ENCODE measurements at places on chromosomes 11 and 22.

- no peak for DNase-seq
These were observed 1.2 kb downstream of the GAS2L1 start for GRCh38 chr22:29307596-29308147.

- no peak for DNase-seq
These were observed 1271.5 kb downstream of the BRD1 start for GRCh38 chr22:48556222-48556621.

DNA sequence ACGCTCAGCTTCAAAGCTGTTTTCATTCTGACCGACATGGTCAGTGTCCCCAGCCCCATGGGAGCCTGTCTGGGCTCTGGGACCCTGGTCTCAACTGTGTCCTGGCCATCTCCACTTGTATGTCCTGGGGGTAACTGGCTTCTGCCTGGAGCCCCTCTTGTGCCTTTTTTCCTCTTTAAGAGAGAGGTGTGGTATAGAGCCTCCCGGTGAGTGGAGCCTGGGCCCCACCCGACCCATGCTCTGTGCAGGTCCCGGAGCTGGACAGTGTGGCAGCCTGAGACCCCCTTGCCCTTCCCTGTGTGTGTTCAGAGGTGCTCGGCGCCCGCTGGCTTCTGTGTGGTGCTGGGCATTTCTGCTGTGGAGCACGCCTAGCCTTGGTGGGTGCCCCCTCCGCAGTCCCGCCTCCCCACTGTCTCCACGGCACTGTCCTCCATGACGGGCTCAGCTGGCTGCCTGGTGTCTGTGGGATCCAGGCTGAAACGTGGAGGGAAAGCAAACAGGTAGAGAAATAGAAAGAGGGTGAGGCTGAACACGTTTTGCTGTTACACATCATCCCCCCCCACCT, 74.9 kb downstream of the PARVB start:
- no peak for DNase-seq

GRCh38 chr11:78022397-78023396, at the start of gene KCTD14:
TSS of gene KCTD14 (minus strand) at chr11:78023276. CDS start at chr11:78023249, 27 bp downstream.
- DNase-seq, result peak; percentile 66

- no peak for DNase-seq
These were observed 2.1 kb downstream of the TPCN2 start for GRCh38 chr11:69050592-69051380.

GRCh38 chr22:44181033-44181911, 547 bp downstream of the PARVG start:
- no peak for DNase-seq

DNA sequence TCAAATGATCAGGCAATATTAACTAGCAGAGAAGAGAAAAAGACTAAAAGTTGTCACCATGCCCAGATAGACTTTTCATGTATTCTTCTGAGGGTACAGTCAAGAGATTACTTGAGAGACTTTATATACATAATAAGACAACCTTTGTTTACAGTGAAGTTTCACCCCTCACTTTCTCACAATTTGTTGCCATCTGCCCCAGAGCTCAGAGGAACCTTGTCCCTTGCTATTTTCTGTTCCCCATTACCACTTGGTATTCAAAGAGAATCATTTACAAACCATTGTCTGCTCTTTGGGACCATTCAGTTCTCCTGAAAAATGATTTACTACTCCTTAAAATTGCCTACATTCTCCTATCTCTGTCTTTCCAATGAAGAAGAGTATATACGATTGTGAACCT, 544.6 kb downstream of the CNTN5 start:
- DNase-seq, result no peak

- no peak for DNase-seq
These were observed 41.0 kb downstream of the TMPRSS5 start for GRCh38 chr11:113664981-113665710.

DNA sequence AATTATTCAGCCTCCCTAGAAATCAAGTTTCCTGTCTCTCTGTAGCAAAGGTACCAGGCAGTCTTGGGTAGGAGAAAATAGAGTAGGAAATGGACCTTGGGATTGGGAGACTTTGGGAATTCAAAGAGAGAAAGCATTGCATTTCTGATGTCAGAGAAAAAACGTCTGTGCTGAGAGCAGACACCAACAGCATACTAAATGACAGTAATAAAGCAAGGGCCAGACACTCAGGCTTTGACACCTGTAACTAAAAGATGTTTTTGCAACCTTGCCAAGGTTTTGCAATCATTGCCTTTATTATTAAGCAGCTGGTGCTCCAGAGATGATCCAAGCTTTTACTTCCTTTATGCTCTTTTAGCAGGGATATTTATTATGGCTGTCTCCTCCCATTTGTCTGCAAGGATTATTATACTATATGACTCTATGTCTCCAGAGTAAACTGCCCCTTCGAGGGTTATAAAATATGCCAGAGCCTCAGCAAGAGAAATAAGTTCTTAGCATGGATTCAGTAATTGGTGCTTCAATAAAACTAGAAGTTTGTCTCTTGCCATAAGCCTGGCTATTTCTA, 85.2 kb upstream of the GRAMD1B start:
- no peak for DNase-seq

- DNase-seq, result no peak
These were observed 54.1 kb downstream of the CHRDL2 start for GRCh38 chr11:74677131-74677530.

DNA sequence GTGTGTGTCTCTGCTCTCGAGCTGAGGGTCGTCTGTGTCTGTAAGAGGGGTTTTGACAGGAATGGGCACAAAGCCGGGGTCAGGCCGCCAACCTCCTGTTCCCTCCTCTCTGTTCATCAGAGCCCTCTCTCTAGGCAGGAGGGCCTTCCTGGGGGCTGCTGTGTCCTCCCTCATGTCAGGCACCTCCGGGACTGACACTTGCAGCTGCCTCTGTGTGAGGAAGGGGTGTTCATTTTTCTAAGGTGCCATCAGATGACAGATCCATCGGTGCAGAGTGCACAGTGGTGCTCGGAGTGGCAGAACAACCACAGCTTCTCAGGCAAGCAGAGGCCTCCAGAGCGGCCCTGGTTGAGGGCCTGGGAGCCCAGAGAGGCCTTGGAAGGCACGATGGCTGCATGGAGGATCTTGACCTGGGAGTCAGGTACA, 265.4 kb upstream of the B3GAT1 start:
- no peak for DNase-seq

DNA sequence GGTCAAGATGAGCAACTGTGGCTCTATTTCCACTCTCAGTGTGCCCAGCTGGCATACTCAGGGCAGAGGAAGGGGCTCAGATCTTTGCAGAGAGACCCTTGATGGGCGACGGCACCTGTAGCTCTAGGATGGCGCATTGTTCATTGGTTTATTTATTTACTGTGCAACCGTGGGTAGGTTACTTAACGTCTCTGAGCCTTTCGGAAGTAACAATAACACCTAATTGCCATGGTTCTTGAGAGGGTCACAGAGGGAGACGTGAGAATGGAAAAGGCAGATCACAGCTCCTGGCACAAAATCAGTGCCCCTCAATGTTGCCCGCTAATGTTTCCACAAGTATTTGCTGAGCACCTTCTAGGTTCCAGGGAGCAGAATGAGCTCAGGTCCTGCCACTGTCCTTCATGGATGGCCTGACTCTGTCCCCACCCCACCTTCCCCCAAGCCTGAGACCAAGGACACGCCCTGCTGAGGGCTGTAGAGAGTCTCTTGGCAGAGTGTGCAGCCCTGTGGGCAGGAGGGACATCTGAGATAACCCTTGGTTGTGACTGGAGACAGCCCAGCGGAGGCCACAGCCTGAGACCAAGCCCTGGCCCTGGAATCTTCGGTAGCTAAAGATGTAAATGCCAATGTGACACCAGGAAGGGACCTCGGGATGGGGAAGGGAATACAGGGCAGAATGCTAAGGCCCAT, 780 bp upstream of the ALDH3B2 start:
- no peak for DNase-seq

- no peak for DNase-seq
These were observed 390.0 kb downstream of the NTM start for GRCh38 chr11:131760091-131761061.

GRCh38 chr11:110019675-110020074, 73.5 kb upstream of the ZC3H12C start:
- DNase-seq, result no peak

DNA sequence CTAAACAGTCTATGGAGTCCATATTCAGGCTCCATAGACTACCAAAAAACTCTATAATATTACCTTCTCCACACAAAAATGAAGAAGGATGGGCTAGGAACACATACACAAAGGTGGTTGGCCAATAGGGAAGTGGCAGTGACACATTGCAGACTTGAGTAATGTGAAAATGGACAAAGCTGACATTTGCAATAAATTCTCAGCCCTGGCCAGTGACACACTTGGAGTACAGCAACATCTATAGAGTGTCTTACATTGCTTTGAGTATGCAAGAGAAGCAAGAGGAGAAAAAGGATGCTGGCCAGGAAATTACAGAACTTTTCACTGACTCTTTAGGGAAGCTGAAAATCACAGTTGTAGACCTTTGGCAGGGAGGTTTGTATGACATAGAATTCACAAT, 7.3 kb upstream of the OR52W1 start:
- no peak for DNase-seq

- DNase-seq, result peak; percentile 4
These were observed 6.2 kb upstream of the UBE4A start for GRCh38 chr11:118353084-118353710.

- DNase-seq, result no peak
These were observed 125.2 kb downstream of the MICAL2 start for GRCh38 chr11:12235553-12235946.
